Osteoblast (primary cell): ENCODE measurements at places on chromosomes 5 and 9. TPM values are rescaled to one million over a fixed set of nuclear protein-coding genes. Genes with fewer than 3 reads are reported as not detected.
A peak's percentile ranks its signal among the peaks of the same experiment; 100 is the strongest.

ESM1 gene
- 1.8 and 2.9 TPM in 2 replicates for total RNA-seq

TEK gene
- 4.1 and 8.3 TPM in 2 replicates for total RNA-seq

PCDHB4 gene
- total RNA-seq = 1.1 and 1.2 TPM in 2 replicates

EQTN gene
- not detected in 2 replicates for total RNA-seq

GRIN3A gene
- not detected in 2 replicates for total RNA-seq

AP3B1 gene
- 77.4 and 85.7 TPM in 2 replicates for total RNA-seq

POLK gene
- 34.7 and 36.8 TPM in 2 replicates for total RNA-seq

- no peak for DNase-seq
These were observed 11.1 kb downstream of the BARX1 start for GRCh38 chr9:93944011-93944410.

GRCh38 chr5:149829954-149830353 is 99.8 kb downstream of the PPARGC1B start:
- no peak for DNase-seq

GRCh38 chr5:51582871-51583394 is 199.7 kb downstream of the ISL1 start:
- DNase-seq = no peak

GRCh38 chr9:69071059-69071458 is 35.5 kb downstream of the FXN start:
- no peak for DNase-seq

GRCh38 chr9:77488439-77489126 is 159.5 kb downstream of the GNA14 start:
- DNase-seq = peak; percentile 73

DNA sequence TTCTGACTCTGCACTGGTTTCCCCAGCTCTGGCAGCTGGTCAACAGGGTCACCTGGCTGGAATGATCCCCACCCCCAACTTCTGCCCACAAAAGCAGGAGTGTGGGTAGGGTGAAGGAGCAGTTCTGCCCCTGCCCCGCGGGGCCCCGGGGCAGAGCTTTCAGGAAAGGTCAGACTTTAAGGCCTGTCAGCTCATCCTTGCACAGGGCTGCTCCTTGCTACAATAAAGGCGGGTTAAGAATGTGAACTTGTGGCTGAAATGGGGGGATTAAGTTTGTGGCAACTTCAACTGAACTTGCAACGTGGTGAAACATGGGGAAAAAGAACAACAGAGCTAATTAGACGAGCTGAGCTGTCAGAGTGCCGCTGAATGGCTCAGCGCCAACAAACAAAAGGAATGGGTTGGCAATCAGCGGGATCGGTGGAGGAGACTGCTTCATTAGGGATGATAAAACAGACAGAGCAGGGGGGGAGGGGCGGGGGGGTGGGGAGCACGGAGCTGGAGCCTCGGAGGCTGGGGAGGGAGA is 50.8 kb downstream of the CRB2 start:
- peak; percentile 41 for DNase-seq

GRCh38 chr5:128409166-128409800 is 128.8 kb downstream of the FBN2 start:
- DNase-seq = no peak

GRCh38 chr9:10146517-10147331 is 466.1 kb downstream of the PTPRD start:
- DNase-seq = no peak

DNA sequence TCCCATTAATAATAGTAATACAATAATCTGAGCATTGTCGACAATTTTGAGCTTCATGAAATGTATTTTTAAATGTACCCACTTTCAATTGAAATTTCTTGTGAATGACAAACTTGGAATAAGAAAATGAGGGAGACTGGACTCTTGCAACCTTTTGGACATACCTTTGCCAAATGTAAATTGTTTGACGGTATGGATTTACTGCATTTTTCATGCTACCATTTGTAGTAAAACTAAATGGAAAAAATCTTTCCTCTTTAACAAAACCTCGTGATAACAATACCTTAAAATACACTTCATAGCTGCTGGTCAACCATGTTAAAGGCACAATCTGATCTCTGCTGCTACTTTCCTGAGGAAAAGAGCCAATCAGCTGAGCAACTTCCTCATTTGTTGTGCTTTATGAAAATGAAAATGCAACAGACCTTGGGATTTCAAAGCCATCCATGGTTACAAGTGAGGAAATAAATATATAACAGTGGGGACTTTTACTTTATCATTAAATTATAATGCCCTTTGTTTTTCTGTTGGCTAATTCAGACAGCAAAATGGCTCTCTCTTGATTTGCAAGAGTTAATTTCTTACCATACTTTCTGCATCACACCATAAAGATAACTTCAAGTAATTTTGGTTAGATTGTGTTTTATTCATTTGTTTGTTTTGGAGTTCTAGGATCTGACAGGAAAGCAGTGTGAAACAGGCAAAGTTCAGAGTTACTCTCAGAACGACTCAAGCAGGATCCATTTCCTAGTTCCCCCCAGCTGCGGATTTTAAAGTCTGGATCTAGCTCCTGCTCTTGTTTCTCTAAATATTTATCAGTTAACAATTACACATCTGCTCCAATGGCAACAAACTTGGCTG is 1.1 kb downstream of the ALDH1A1 start:
- DNase-seq = no peak
